Mucosa of gallbladder (tissue), 1 donor: ENCODE measurements at places on chromosomes 7 and 10. TPM values are rescaled to one million over a fixed set of nuclear protein-coding genes. Genes with fewer than 3 reads are reported as not detected.

DNA sequence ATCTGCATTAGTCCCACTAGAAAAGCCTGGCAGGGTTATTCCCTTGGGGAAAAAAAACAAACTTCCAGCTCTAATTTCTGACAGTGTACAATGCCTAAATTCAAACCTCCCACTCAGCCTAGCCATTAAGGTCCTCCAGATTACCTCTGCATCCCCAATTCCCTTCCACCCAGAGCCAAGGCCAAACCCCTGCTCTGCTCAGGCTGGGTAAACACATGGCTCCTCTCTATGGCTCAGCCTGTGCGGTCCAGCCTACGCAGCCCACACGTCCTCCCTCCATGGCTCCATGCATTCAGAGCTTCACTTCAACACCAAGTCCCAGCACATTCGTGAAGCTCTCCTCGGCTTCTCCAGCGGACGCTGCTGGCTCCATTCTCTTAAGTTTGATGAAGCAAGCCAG is 5.2 kb downstream of the DLG5 start:
- no peak for DNase-seq

- DNase-seq, result no peak
Observed at GRCh38 chr10:97977673-97978072, 52.7 kb downstream of the CRTAC1 start.

DNA sequence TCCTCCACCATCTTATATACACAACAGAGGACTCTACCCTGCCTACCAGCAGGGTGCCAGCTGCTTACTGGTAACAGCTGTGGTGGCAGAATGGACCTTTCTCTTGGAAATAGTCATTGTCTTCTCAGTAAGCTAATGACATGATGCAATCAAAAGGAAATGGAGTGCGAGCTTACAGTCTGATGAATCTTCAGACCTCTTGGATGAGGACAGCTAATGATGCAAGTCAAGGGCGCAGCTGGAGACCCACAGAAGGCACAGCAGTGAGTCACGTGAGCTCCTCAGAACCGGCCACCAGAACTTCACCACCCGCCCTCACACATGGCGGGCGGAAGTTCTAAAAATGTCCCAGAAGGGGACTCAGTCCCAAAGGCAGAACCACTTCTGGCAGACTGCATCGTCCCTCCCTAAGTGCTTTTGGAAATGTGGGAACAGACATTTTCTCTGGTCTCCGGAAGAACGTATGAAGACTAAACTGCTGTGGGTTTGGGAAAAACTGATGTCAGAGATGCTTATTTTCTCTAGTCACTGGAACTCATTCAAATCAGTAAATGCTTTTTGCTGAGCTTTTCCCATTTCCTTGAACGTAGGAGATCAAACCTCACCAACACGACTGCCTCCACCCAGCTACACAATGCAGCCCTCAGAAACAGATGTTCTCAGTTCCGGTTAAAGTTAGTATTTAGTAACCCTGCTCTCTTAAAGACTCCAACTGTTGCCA is 96.4 kb downstream of the FAS start:
- peak; percentile 58 for DNase-seq

DNA sequence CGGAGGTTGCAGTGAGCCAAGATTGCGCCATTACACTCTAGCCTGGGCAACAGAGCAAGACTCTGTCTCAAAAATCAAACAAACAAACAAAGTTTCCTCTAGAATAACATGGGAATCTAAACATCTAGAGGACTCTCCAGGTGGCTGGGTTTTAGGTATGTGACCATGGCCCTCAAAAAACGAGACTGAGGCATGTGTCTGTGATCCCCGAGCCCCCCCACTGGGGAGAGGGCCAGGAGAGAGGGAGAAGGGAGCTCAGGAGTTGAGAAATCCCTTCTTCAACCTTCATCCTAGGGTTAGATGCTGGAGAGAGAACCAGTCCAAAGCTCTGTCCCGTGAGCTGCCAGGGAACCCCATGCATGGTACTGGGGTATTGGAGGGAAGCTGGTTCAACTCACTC is 188.0 kb upstream of the LYZL2 start:
- no peak for DNase-seq

DNA sequence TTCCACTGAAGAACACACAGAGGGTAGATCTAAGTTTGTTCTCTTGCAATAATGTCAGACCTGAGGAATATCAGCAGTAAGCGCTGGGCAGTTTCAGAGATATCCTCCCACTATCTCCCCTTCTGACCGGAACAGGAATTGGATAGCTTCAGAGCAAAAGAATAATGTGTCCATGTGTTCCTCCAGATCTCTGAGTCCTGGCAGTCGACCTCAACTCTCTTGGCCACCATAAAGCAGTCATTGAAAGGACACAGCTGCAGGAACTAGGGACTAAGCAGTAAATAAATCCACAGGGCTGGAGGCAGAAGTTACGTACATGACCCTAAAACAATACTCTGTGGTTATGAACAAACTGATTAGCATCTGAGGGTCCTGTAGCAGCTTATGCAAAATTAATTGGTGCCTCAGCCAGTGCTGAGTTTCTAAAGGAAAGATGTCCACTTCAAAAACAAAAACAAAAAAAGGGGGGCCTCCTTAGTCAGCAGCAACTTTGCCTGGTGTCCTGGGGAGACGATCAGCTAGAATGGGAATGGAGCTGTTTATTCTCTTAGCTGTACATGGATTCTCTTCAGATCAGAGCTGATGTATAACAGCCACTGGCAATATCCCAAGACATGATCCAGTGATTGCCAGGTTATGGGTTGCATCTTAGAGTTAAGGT is 6.4 kb upstream of the PRTFDC1 start:
- DNase-seq, result peak; percentile 31

DNA sequence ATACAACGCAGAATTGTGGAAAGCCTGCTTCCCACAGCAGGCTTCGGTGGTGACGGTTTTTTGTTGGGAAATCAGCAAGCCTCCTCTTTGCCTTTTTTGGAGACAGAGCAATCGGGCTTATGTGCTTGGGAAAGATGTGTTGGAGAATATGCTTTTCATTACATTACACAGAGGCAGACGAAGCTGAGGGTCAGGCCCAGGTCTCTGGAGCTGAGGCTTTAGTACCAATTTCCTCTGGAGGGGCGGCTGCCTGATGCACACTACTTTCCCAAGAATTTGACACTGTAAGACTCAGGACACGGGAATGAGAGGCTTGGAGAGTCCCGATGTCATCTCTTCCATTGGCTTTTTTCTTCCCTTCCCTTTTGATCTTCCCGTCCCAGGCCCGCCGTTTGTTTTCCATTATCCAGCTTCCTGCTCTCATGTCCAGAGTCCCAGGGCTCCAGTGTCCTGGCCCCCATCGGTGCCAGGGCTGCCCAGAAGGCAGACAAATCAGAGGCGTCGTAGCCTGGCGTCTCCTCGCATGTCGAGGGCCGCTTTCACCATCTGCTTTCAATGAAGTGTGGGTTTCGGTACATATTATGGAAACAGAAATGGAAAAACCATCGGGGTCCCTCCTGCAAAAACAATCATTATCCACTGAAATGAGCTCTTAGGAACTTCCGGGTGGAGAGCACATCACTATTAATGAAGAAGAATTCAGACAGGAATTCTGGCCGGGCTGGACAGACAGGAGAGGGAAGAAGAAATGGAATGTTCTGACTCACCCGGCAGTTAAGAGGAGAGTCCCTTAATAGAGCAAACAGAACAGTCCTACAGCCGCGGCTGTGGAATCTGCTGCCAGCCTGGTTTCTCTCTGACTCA is 123.0 kb upstream of the JCAD start:
- DNase-seq, result no peak

The HOXA5 gene
- 0.81 TPM for total RNA-seq

DNA sequence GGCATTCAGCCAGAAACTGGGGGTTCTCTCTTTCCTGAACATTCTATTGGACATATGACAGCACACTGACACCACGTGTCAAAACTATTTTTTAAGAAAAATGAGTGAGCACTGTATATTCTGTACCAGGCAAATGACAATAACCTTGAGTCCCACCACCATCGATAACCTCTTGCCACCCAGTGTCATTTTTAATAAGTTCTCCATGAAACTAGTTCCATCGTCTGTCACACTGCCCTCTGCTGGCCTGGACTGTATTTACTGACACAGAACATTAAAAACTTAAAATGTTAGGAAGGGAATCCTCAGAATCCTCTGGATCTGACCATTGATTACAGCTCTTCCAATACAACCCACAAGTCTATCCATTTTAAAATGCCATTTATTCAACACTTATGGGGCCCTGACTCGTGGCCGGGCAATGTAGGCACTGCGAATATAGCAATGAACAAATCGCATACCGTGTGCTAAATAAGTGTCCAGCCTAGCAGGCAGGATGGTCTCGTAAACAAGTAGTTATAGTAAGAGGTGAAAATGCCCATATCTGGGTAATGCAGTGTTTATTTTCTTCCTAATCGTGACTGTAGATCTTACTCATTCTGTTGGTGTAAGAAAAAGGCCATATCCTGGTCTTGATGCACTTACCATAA is 35.9 kb upstream of the CACNB2 start:
- peak; percentile 20 for DNase-seq

GRCh38 chr7:31102973-31103850 is 51.1 kb downstream of the ADCYAP1R1 start:
- no peak for DNase-seq

GRCh38 chr7:20383351-20383750 is 52.7 kb downstream of the ITGB8 start:
- DNase-seq, result no peak

- no peak for DNase-seq
Observed at GRCh38 chr7:113094517-113095249, 8.1 kb upstream of the GPR85 start.

DNA sequence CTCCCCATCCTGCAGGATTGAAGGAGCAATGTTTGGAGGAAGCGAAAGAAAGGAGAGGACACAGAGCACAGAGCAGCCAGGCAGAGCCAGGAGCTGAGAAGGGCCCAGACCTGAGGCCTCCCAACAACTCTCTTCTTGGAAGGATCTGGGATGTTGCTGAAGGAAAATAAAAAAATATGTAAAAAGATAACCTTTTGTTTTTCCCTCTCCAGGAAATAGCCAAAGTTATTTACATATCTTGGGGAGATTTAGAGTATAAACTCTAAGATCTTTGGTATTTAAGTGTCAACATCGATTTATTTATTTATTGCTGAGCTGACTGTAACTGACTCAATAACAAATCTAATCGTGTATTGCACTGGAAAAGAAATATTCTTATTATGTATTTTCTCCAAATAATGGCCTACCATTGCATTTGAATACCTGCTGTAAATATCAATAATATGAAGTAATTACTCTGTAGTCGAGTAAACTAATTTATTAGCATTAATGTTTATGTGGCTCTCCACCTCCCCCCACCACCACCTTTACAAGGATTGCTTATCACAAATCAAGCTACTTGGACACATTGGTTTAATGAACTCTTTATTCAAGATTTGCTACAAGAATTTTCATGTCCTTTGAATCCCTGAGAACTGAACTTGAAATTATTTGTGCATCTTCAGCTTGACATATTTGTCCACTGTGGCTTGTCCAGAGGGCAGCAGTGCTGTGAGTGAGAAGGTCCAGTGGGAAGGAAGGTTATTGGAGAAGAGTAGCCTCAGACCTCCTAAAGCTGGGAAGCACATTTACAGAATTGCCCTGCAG is 1.8 kb upstream of the HOXA11 start:
- DNase-seq, result no peak

The EPHB6 gene
- 16.7 TPM for total RNA-seq

The SPACDR gene
- total RNA-seq, result 1.2 TPM

DNA sequence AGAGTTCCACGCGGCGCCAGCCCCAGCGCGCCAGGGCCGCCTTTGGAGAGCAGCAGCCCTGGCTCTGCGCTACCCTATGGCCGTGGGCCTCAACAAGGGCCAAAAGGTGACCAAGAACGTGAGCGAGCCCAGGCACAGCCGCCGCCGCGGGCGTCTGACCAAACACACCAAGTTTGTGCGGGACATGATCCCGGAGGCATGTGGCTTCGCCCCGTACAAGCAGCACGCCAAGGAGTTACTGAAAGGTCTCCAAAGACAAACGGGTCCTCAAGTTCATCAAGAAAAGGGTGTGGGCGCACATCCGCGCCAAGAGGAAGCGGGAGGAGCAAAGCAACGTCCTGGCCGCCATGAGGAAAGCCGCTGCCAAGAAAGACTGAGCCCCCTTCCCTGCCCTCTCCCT is 144.1 kb downstream of the SRPK2 start:
- no peak for DNase-seq

- no peak for DNase-seq
Observed at GRCh38 chr7:50792342-50793119, 9.8 kb upstream of the GRB10 start.

The GOLGA7B gene
- 3.3 TPM for total RNA-seq

- no peak for DNase-seq
Observed at GRCh38 chr7:115068220-115068619, 146.3 kb downstream of the MDFIC start.

DNA sequence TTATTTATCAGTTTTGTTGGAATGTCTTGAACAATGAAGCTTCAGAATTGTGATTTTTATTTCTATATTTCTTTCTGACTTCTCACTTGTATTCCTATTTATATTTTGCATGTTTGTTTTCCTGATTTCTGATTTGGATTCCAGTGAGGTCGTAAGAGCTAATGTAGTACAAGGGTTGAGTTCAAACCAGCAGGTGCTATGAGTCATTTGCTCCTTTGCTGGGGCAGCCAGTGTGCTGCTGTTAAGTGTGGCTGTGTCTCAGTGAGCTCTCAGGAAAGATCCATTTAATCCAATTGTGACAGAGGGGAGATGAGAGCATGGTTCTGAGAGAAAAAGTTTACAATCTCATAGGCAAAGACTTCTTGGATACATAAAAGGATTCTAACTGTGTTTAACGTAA is 48.6 kb downstream of the MCU start:
- DNase-seq, result peak; percentile 45

DNA sequence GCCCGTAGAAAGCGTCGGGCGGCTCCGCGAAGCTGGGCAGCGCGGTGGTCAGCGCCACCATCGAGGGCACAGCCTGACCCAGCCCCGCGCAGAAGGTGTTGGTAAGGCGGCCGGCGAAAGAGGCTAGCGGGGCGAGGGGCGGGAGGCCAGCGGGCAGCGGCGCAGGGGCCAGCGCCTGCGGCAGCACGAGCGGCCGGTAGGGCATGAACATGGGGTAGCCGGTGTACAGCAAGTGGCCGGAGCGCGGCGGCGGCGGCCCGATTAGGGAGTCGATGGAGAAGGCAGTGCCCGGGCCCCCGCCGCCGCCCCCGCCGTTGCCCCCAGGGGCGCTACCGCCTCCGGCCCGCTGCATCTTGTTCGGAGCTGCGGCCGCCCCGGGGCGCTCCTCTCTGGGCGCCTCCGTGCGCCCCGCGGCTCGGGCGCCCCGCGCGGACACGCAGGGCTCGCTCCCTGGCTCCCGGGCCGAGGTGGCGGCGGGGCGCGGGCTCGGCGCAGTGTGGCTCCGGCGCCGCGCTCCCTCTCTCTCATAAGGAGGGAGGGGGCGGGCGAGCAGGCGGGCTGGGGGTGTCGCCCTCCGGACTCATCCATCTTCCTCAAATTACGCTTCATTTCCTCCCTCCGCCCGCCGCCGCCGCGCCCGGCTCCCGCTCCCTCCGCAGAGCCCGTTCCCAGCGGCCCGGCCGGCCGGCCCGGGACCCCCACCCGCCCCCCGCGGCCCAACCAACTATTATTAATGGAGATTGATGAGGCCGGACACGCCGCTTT is at the start of gene GBX1:
GBX1 (minus strand) TSS at position 498 of the 765 bp plus-strand sequence; CDS start at position 352, 146 bp downstream.
- DNase-seq, result no peak

The CRYGN gene
- total RNA-seq, result 0.43 TPM

- peak; percentile 94 for DNase-seq
Observed at GRCh38 chr10:12720217-12720981, 281.1 kb downstream of the CCDC3 start.

The TDRD1 gene
- 2.0 TPM for total RNA-seq
